AG08396 (cell line): ENCODE measurements at places on chromosomes 13 and 19.

- no peak for DNase-seq
Measured at GRCh38 chr19:38944981-38945506, 14.3 kb downstream of the MRPS12 start.

- DNase-seq = no peak
Measured at GRCh38 chr13:51719394-51719793, 84.6 kb downstream of the DHRS12 start.

DNA sequence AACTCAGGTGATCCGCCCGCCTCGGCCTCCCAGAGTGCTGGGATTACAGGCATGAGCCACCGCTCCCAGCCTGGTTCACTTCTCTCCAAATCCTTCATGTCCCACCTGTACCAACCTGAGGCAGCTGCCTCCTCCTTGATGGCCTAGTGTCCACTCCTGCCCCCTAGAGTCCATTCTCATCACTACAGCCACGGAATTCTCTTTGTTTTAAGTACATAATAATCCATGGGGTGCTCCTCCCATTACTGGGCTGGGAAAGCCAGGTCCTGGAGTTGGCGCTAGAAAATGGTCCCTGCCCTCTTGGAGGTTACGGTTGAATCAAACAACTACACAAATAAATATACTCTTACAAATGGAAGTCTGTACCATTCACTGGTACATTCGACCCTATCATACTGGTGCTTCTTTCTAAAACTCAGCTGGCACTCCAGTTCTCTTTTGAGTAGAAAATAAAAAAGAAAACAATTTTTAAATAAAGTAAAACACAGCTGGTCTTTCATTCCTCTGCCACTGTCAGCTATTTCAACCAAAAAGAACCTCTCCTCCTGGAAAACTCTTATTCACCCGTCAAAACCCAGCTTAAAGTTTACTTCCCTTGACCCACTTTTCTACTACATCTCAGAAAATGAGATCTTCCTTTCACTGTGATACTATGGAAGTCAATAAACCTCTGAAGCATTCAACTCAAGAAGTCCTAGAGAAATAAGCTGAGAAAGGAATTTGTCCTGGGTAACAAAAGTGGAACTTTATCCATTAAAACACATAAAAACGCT, 22.4 kb upstream of the ARHGEF18 start:
- DNase-seq = no peak

GRCh38 chr19:17294051-17294891, 9.0 kb downstream of the ABHD8 start:
- peak; percentile 69 for DNase-seq

- no peak for DNase-seq
Measured at GRCh38 chr13:95623141-95623540, 21.4 kb downstream of the DZIP1 start.

- DNase-seq = no peak
Measured at GRCh38 chr13:26813321-26813979, 52.9 kb upstream of the GPR12 start.

DNA sequence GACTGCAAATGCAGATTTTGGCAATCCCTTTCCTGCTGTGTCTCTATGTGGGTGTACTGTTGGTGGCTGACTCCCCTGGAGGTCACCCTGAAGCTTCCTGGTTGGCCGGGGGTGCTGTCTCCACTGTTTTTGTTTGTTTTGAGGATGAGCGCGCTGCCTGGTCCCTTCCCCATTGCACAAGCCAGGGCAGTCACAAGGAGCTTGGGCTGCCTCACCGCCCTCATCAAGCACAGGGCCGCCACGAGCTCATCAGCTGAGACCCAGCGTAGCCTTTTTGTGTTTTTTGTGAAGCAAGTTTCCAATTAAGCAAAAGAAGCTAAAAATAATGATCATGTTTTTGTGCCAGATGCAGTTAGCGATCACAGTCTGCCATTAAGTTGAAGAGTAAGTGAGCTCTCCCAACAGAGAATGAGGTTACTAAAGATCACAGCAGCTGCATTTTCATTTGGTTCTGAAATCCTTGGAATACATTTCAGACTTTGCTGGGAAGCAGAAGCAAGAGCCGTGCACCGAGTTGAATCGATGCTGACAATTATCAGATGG, 57.8 kb downstream of the GGACT start:
- no peak for DNase-seq

DNA sequence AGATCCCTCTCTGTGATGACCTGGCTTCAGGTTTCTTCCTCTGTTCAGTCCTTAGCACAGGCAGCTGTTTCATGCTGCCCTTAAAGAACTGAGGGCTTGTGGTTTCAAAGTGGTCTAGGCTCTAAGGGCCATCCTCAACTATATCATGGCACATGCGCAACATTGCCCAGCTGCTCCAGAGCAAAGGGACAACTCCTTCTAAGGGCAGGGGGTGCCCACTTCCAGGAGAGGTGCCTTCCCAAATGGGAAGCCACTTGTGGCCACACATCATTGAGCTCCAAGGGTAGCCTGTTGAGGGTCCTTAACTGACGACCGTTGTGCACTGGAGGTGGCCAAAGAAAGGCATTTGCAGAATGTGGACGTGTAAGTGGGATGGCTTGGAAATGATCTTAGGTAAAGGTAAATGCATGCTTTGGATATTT, 7.3 kb downstream of the GPR183 start:
- DNase-seq = no peak

DNA sequence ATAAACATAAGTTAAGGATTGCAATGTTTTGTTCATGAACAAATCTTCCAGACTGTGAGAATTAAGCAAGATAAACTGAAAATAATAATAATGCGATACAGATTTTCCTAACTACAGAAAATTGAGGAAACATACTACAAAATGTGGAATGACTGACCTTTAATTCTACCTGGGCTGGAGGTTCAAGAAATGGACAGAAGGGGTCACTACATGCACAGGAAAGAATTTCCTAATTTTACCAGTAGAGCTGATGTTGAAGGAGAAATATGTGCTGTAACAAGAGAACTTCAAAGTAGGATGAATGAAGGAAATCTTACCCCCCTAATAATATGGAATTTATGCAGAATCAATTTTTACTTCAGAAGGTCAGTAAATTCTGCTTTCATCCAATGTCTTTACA, 62.3 kb downstream of the ZNF627 start:
- DNase-seq = peak; percentile 38

DNA sequence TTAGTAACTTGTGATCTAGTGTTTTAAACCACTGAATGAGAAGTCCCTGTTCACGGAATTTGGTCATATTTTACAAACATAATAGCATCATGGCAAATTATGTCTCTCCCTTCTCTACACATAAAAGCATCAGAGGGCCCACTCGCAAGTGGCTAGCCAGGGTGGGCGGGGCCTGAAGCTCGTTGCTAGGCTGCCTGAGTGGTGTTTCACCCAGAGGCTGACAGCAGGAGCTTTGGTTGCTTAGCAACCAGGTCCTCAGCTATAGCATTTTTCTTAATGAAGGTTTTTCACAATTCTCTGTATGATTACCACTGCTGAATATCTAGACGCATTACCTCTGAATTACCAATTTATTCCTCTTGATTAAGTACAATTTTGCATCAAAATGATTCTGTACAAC, 126.5 kb downstream of the NALCN start:
- DNase-seq = peak; percentile 60

- no peak for DNase-seq
Measured at GRCh38 chr13:109704771-109705635, 81.4 kb downstream of the IRS2 start.

DNA sequence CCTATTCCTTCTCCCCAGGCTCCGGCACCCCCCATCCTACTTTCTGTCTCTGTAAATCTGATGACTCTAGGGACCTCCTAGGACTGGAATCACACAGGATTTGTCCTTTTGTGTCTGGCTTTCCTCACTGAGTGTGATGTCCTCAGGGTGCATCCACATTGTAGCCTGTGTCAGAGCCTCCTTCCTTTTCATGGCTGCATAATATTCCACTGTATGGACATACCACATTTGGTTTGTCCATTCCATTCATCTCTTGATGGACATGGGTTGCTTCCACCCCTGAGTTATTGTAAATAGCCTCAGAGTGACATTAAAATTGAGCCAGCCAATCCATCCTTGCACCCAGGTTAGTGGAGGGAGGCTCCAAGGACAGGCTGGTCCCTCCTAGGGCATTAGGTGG, 22.8 kb upstream of the NMRK2 start:
- DNase-seq = no peak

GRCh38 chr13:67273001-67273400, 42.9 kb upstream of the PCDH9 start:
- no peak for DNase-seq

- DNase-seq = no peak
Measured at GRCh38 chr13:110913322-110914080, 1.4 kb downstream of the ANKRD10 start.

DNA sequence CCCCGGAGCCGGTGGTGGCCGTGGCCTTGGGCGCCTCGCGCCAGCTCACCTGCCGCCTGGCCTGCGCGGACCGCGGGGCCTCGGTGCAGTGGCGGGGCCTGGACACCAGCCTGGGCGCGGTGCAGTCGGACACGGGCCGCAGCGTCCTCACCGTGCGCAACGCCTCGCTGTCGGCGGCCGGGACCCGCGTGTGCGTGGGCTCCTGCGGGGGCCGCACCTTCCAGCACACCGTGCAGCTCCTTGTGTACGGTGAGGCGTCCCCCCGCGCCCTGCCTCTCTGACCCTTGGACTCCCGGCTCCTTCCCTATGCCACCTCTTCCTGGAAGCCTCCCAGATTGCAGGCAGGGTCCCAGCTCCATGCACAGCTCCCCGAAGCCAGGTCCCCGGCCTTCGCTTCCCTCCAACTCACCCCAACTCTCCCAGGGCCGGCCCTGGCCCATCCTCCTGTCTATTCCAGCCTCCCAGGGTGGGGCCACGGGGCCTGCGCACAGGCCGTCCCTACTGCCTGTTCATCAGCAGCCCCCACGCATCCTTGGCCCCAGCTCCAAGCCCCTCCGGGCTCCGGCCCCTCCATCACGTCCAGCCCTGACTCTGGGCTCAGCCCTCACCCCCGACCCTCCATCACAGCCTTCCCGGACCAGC, 1.7 kb downstream of the MADCAM1 start:
- no peak for DNase-seq

- no peak for DNase-seq
Measured at GRCh38 chr19:45881909-45882528, 3.9 kb downstream of the IRF2BP1 start.

DNA sequence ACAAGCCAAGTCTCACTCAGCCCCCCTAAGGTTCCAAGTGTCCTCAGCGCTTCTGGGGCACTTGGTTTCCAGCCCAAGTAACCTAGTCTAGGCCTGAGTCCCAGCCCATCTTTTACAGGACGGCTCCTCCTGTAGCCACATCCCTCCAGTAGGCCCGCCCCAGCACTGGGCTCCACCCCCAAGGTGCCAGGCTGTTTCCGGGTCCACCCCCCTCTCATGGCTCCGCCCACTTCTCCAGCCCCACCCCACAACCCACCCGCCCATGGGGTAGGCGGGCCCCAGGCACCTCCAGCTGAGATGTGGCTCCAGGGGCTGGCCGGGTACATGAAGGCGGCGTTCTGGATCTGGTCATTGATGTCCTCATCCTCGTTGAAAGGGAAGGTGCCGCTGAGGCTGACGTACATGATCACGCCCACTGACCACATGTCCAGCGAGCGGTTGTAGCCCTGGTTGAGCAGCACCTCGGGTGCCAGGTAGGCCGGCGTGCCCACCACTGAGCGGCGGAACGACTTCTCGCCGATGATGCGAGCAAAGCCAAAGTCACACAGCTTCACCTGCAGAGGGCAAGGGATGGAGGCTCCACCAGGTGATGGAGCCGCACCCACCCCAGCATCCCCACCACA, 17.2 kb upstream of the DACT3 start:
- no peak for DNase-seq

- no peak for DNase-seq
Measured at GRCh38 chr19:38569368-38569983, 48.3 kb downstream of the MAP4K1 start.

DNA sequence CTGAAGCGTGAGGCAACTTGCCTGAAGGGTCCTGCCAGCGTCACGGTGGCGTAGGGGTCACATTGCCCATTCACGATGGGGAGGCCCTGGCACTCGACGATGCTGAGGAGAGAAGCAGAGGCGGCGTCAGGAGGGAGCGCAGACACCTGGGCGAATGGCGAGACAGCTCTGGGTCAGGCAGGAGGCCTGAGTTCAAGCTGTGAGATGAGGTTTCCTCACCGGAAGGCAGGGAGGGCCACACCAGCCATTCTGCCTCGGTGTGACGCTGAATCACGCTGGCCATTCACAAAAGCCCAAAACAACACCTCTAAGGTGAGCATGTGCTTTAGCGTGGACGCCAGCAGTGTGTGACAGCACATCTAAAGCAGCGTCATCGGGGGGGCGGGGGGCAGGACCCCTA, 54.0 kb upstream of the C13orf46 start:
- DNase-seq = no peak

- DNase-seq = no peak
Measured at GRCh38 chr19:18385359-18385674, 641 bp upstream of the GDF15 start.

DNA sequence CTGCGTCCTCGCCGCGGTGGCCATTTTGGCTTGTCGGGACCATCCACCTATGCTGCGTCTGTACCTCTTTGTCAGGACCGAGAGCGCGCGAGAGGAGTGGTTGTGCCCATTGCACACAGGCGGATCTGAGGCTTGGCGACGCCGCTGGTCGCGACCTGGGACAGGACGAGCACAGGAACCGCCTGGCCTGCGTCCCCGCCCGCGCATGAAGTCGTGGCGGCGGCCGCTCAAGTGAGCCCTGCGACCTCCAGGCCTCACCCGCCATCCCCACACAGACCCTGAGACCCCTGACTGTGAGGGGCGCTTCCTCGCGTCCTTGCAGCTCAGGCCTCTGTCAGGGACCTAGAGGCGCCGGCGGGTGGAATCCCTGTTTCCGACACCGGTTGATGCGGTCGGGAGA, 16.8 kb downstream of the ZNF586 start:
- no peak for DNase-seq

DNA sequence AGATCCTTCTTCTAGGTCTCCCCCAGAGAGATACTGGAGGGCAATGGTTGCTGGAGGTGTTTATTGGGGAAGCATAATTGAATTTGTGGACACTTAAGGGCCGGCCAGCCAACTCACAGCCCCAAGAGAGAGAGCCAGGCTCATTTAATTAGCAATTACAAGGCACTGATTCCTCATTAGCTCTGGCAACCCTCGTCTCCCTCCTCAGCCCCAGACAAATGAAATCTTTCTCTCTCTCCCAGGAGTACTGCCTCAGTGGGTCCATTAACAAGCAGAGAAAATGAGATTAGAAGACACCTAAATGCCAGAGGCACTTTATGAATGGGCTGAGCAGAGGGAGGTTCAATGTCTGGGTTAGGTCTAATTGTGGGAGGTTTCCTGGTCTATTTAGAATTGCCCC, 19.0 kb upstream of the FEM1A start:
- no peak for DNase-seq

- DNase-seq = no peak
Measured at GRCh38 chr13:40287428-40287827, 379.0 kb downstream of the FOXO1 start.
